ENCODE measurements at places on chromosomes 2 and 18. TPM values are rescaled to one million over a fixed set of nuclear protein-coding genes. Genes with fewer than 3 reads are reported as not detected.
A peak's percentile ranks its signal among the peaks of the same experiment; 100 is the strongest.

Gene AUP1
- total RNA-seq: 218 TPM

Gene CHRNA1
- 0.23 TPM for total RNA-seq

Gene LONRF2
- total RNA-seq: 1.1 TPM

Gene ASB18
- 0.15 TPM for total RNA-seq

DNA sequence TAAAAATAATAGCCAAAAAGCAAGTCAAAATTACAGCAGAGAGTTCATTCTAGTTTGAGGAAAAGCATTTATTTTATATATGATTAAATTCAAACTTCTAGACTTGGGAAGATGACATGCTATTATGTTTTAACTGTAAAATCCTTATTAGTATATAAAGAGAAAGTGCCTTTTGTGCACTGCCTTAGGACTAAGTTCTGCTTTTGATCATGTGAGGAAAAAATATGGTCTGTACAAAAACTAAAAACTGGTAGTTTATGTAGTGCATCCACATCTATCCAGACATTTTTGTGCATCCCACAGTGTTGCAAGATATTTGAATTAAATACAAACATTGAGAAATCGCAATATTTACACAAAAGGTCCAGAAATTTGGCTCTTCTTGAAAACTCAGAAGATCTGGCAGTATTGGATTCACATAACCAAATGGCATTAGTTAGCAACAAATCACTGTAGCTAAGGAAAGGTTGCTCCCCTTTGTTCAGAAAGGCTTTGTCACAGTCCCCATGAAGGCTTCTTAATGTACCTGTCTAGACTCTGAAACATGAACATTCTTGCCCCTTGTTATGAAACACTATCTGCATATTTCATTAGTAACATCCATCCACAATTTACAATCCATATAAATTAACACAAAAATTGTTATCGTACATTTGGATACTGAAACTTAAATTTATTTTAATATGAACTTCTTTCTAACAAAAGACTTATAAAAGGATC is 2.2 kb downstream of the MMADHC start:
- DNase-seq: no peak
- H3K4me1 ChIP-seq: peaks cover 24% of the 10 kb centered on the region
- no peak overlapping the region for H3K27ac ChIP-seq
- peaks cover 40% of the 10 kb centered on the region for H3K36me3 ChIP-seq
- H3K27me3 ChIP-seq: no peaks in the 10 kb centered on the region

- no peaks in the 10 kb centered on the region for H3K27me3 ChIP-seq
- DNase-seq: no peak
- H3K27ac ChIP-seq: no peak overlapping the region
- no peak overlapping the region for H3K4me3 ChIP-seq
- H3K4me1 ChIP-seq: no peaks in the 10 kb centered on the region
- no peaks in the 10 kb centered on the region for H3K36me3 ChIP-seq
These were observed 245.4 kb downstream of the RAD51AP2 start for GRCh38 chr2:17272652-17273525.

- H3K27ac ChIP-seq: no peak overlapping the region
- no peaks in the 10 kb centered on the region for H3K36me3 ChIP-seq
- no peaks in the 10 kb centered on the region for H3K4me1 ChIP-seq
- peaks cover 4% of the 10 kb centered on the region for H3K27me3 ChIP-seq
These were observed 238.5 kb upstream of the ZNF521 start for GRCh38 chr18:25590456-25590855.

GRCh38 chr2:120881981-120882788 is 146.5 kb downstream of the GLI2 start:
- H3K27ac ChIP-seq: no peak overlapping the region
- no peak overlapping the region for H3K4me3 ChIP-seq
- H3K36me3 ChIP-seq: no peaks in the 10 kb centered on the region
- DNase-seq: no peak
- H3K4me1 ChIP-seq: no peaks in the 10 kb centered on the region

GRCh38 chr2:151198645-151199044 is 63.0 kb downstream of the RBM43 start:
- 0 out of 2 replicates have a peak, but pooled peaks cover 5% of the 10 kb centered on the region for H3K4me1 ChIP-seq
- no peak overlapping the region for H3K4me3 ChIP-seq
- no peaks in the 10 kb centered on the region for H3K27me3 ChIP-seq

DNA sequence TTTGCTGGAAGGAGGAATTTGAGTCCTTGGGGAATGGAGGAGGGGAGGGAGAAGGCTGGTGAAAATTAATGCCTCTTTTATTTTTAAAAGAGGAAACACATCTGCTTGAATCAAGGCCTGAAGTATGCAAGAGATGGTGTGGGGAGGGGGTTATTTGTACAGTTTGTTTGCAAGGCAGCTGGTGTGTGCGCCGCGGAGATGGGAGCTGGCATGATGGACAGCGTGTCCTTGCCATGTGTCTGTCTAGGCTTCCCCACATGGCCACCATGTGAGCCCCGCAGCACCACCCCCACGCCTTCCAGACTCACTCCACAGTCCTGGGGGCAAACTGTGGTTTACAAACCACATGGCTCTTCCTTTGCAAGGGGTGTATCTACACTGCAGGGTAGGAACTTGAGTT is 154.8 kb upstream of the APCDD1 start:
- DNase-seq: no peak
- H3K27ac ChIP-seq: no peak overlapping the region
- H3K4me1 ChIP-seq: no peaks in the 10 kb centered on the region
- no peaks in the 10 kb centered on the region for H3K36me3 ChIP-seq
- peaks cover 29% of the 10 kb centered on the region for H3K27me3 ChIP-seq

GRCh38 chr2:212037062-212037461 is 501.5 kb downstream of the ERBB4 start:
- no peaks in the 10 kb centered on the region for H3K36me3 ChIP-seq
- no peaks in the 10 kb centered on the region for H3K4me1 ChIP-seq
- H3K4me3 ChIP-seq: no peak overlapping the region
- no peak for DNase-seq
- no peaks in the 10 kb centered on the region for H3K27me3 ChIP-seq
- H3K27ac ChIP-seq: no peak overlapping the region

- H3K4me3 ChIP-seq: no peak overlapping the region
- H3K36me3 ChIP-seq: no peaks in the 10 kb centered on the region
- H3K27ac ChIP-seq: no peak overlapping the region
- DNase-seq: no peak
These were observed 97.9 kb downstream of the FIGN start for GRCh38 chr2:163637871-163638270.

- H3K27me3 ChIP-seq: peaks cover 37% of the 10 kb centered on the region
- H3K4me3 ChIP-seq: no peak overlapping the region
- H3K36me3 ChIP-seq: no peaks in the 10 kb centered on the region
- no peaks in the 10 kb centered on the region for H3K4me1 ChIP-seq
- H3K27ac ChIP-seq: no peak overlapping the region
- peak; percentile 27 for DNase-seq
These were observed 39.4 kb downstream of the MYT1L start for GRCh38 chr2:2291500-2292260.

All from PC-3 (cell line).